ENCODE measurements at places on chromosomes 7 and 10. TPM values are rescaled to one million over a fixed set of nuclear protein-coding genes. Genes with fewer than 3 reads are reported as not detected.

The CPA4 gene
- 8.9 TPM for polyA plus RNA-seq

The SPDYE3 gene
- not detected for polyA plus RNA-seq

The HABP2 gene
- not detected for polyA plus RNA-seq

The GNGT1 gene
- polyA plus RNA-seq: not detected

The NEUROD6 gene
- not detected for polyA plus RNA-seq

The SPDYE16 gene
- polyA plus RNA-seq: 0.81 TPM

The TEX36 gene
- not detected for polyA plus RNA-seq

The CHCHD2 gene
- polyA plus RNA-seq: 380 TPM

The SPAM1 gene
- polyA plus RNA-seq: not detected

The ASIC3 gene
- polyA plus RNA-seq: 3.3 TPM

The HYAL4 gene
- 0.64 TPM for polyA plus RNA-seq

The LRRC18 gene
- polyA plus RNA-seq: not detected

The TFR2 gene
- polyA plus RNA-seq: 23.5 TPM

The COPS6 gene
- polyA plus RNA-seq: 89.2 TPM

The MSS51 gene
- 4.7 TPM for polyA plus RNA-seq

The MPP7 gene
- polyA plus RNA-seq: 6.1 TPM

The GIMAP6 gene
- polyA plus RNA-seq: not detected

The UCMA gene
- polyA plus RNA-seq: not detected

The ADAM12 gene
- 0.09 TPM for polyA plus RNA-seq

The SLC12A9 gene
- 29.0 TPM for polyA plus RNA-seq

The GPR141 gene
- polyA plus RNA-seq: not detected

The PDE6C gene
- polyA plus RNA-seq: not detected

The NUTM2B gene
- polyA plus RNA-seq: 3.5 TPM

The LLCFC1 gene
- not detected for polyA plus RNA-seq

The OR2A1 gene
- polyA plus RNA-seq: not detected

The BMPER gene
- 2.1 TPM for polyA plus RNA-seq

The LIPJ gene
- 0.15 TPM for polyA plus RNA-seq

The PRLHR gene
- polyA plus RNA-seq: 0.20 TPM

The EVX1 gene
- not detected for polyA plus RNA-seq

The GNAT3 gene
- polyA plus RNA-seq: not detected

The RARRES2 gene
- polyA plus RNA-seq: not detected

All from neural cell (in vitro differentiated cells).